Erythroblast (primary cell): ENCODE measurements at places on chromosomes 2 and 18.

DNA sequence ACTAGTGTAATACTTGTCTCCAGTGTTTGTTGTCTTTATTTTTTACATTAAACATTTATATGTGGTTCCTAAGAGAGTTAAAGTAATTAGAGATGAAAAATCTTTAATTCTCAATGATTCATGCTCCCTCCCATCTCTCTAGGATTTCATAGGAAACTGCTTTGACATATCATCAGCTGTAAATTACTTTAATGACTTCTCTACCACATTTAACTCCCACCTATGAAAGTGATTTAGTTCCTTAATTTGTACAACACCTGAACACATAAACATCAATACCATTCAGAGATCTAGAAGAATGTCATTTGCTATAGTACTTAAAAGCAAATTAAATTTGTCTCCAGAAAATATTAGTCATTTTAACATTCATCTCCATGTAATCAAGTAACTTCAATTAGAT, 524.2 kb upstream of the CHAC2 start:
- DNase-seq = no peak

GRCh38 chr2:152166633-152167032, 8.9 kb downstream of the STAM2 start:
- DNase-seq = peak; percentile 45

DNA sequence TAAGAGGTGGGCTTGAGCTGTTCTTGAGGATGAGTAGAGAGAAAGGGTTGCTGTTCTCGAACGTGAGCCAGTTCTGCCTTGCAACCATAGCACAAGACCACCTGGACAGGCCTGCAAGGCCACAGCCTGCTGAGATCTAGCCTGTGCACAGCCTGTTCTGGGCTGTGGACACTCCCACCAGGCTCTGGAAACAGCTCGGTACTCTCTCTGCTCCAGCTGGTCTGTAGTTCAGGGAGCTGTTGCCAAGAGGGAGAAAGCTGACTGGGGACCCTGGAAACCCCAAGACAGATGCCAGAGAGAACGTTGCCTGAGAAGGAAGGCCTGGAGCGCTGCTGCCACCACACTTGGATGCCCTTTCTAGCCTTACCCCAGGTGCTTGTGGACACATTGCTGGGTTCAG, 69.8 kb downstream of the CTIF start:
- DNase-seq = no peak

- no peak for DNase-seq
These were observed 13.9 kb downstream of the PSMD14 start for GRCh38 chr2:161321944-161322648.

DNA sequence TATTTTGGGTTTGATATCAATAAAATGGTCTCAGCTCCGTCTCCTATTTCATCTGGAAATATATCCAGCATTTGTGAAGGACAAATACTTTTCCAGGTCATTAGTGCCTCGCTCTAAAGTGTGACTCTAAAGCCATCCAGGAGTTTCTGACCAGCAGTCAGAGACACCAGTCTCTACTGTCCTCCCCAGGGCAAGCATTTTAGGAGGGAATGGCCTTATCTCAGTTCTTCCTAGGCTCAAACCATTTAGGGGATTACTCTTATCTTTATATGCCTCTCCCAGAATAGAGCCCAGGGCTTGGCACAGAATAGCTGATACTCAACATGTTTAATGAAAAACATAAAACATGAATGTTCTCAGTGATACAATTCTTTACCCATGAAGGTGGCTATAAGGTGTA, 187.6 kb downstream of the NAPG start:
- no peak for DNase-seq

GRCh38 chr2:70570041-70570661, 16.5 kb upstream of the TGFA start:
- DNase-seq = no peak

DNA sequence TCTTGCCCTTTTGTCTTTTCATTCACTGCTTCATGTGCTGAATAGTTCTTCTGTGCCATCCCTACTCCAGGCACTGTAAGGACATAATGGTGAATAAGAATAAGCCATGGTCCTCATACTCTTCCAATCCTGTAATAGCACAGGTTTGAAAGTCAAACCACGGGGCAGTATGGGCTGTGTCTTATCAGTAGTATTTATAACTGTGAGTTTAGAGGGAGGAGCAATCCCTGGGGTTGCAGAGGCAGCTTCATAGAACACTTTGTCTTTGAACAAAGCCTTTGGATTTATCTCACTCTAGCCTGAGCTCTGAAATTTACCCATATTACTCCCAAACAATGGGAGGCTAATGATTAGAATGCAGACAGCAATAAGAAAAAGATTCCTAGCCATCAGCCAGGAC, 30.2 kb upstream of the ALK start:
- DNase-seq = no peak

- no peak for DNase-seq
These were observed 22.8 kb upstream of the DNAH6 start for GRCh38 chr2:84493514-84493913.

- peak; percentile 73 for DNase-seq
These were observed 1.2 kb downstream of the TGOLN2 start for GRCh38 chr2:85326406-85327159.

DNA sequence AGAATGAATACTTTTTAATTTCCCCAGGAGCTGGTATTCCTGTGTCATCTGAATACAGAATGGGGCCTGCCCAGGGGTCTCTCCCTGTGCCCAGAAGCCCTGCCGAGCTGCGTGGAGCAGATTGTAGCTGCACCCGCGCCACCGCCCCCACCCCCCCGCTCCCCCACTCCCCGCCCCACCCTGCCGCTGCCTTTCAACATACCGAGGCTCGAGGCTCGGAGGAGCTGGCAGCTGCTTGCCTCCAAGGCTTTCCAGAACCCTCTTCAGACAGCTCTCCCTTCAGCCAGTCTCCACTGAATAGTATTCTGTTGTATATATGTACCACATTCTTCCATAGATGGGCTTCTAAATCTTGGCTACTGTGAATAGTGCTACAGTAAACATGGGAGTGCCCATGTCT, 150.7 kb downstream of the TSN start:
- no peak for DNase-seq

DNA sequence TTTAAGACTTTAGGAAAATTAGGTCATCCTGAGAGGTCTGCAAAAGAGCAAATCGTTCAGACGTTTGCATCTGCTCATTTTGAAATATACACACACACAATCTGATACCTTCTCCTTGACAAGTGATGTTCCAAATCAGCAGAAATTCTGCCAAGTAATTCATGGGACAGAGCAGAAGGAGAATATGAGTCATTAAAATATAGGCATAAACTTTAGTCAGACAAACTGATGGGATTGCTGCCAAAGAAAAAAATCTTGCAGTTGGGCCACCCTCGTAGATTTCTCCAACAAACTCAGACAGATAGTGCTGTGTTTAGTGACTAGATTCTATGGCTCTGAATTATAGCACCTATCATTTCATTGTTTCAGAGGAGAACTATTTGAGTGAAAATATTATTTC, 336.3 kb downstream of the NYAP2 start:
- DNase-seq = no peak

DNA sequence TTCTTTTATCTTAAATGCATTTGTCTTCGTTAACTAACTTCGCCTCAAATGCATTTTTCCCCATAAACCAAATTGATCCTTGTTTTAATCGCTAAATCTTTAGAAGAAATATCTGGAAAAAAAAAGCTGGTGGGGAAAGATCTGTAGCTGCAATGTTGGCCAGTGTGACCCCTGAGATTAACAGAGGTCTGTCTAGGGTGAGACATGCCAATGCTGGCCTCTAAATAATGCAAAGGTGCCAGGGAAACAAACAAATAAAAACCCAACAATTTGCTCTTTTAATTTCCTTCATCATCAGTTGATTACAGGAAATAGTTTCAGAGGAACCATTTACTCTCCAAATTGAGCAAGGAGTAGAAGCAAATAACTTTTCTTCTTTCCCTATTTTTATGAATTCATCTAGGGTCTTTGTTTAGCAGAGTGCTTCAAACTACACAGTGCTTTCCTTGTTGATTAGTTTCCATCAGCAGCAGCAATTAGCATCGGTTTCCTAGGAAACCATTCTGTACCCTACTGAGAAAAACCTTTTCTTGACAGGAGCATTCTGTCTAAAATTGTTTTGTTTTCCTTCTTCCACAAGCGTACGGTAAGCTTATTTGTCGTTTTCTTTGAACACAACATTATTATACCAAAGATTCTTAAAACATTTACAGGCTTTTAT, 100.5 kb upstream of the UNC80 start:
- DNase-seq = no peak

DNA sequence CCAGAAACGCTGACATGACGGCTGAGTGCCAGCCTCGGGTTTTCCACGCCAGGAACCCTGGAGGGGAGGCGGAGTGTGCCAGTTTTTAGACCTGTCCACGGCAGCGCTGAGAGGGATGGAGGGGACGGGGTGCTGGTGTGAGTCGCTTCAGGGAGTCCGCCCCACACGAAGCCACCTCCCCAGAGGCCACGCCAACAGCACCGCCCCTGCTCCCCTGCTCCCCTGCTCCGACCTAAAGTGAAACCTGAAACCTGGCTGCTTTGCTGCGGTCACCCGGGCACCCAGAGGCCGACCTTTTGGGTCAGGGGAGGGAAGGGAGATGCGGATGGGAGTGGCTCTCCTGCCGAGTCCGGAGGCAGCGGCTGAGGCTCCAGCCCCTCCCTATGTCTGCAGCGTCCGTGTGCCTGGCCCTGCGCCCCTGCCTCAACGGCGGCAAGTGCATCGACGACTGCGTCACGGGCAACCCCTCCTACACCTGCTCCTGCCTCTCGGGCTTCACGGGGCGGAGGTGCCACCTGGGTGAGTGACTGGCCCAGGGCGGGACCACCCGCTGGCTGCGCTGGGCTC, 38.1 kb downstream of the SNED1 start:
- DNase-seq = no peak

DNA sequence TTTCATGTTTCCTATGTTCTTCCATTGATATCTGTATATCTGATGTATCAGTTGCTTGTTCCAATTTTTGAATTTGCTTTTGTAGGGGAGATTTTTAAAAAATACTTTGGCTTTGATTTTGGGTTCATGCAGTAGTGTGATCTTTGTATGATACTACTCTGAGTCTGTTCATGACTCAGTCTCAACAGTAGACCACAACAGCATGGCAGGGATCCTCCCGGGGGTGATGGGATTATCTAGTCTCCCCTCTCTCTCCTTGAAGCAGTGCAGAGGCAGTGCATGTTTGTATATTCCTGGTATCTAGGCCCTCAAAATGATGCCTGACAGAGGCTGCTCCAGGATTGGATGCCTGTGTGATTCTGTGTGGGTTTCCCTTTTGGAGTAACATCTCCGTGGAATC, 55.3 kb downstream of the G6PC2 start:
- DNase-seq = no peak

- DNase-seq = peak; percentile 15
These were observed 122.9 kb upstream of the ACVR1C start for GRCh38 chr2:157751462-157752058.

GRCh38 chr2:202911203-202911511, 316 bp downstream of the WDR12 start:
- peak; percentile 91 for DNase-seq

GRCh38 chr2:158932131-158932645, 36.3 kb upstream of the TANC1 start:
- DNase-seq = no peak

DNA sequence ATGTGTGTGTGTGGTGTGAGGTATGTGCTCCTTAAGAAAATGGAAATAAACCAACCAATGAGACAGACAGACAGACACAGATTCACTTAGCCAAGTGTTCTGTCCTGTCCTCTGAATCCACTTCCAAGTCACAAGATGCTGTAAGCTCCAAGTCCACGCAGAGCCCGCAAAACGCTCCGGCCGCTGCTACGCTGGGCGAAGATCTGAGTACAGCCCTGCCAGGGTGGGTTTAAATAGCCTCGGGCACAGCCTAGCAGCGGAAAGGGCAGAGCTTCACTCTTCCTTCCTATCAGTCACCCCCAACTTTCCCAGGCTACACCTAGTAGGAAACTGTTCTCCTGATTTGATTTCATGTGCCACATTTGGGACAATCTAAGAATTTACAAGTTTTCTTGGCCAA, 121.2 kb upstream of the ANKRD30BL start:
- DNase-seq = no peak

DNA sequence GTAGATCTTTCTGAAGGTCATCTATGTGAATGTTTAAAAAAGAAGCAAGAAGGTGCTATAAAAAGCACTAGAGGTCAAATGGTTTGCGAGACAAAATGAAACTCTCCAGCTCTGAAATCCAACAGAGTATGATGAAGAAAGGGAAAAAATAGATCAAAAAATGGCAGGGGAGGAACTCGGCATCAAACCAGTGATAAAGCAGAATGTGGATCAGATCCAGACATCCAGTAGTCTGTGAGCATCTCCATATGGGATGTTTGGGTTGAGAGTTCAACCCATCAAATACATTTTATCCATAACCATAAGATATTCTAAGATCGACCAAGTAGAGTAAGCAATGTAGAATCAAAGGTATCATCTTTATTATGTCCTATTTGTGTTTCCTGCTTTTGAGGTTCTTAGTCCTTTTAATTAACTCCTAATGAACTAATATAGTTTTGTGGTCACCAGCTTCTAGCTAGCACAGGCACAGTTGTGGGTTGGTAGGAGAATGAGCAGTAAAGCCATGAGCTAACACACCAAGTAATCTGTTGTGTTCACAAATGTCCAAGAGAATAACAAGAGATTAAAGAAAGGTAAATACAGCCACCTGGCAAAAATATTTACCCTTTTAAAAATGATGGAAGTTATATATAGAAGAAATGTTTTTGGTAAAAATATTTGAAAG, 160.9 kb downstream of the NEDD4L start:
- DNase-seq = no peak

GRCh38 chr2:238250896-238251295, 11.1 kb upstream of the HES6 start:
- no peak for DNase-seq

GRCh38 chr2:218332288-218332687, 24.4 kb upstream of the CATIP start:
- DNase-seq = no peak

GRCh38 chr18:13989199-13989598, 73.9 kb upstream of the MC2R start:
- no peak for DNase-seq

- no peak for DNase-seq
These were observed 268.0 kb downstream of the DCC start for GRCh38 chr18:52607985-52608384.

- DNase-seq = no peak
These were observed 174.0 kb upstream of the CDH20 start for GRCh38 chr18:61159246-61159645.

GRCh38 chr2:144943293-144943941, 423.5 kb upstream of the ZEB2 start:
- DNase-seq = no peak

DNA sequence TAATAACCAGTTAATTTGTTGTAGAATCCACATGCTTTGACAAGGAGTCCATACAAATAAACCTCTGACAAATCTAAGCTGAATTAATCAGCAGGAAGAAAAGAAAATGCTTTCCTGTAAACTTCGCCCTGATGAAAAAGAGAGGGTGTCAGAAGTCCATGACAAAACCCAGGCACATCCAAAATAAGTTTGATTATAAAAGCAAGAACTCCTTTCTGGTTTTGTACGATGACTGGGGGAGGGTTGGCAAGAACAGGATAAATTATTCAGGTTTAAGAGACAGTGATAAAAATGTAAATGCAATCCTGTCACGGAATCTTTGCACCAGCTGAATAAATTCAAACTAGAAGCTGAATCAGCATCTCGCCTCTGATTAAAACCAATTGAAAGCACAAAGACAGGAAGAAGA, 469.2 kb upstream of the TNP1 start:
- no peak for DNase-seq

- DNase-seq = no peak
These were observed 35.3 kb downstream of the PAIP2B start for GRCh38 chr2:71191570-71191943.
